ENCODE measurements at places on chromosomes 7 and 10. TPM values are rescaled to one million over a fixed set of nuclear protein-coding genes. Genes with fewer than 3 reads are reported as not detected.

DNA sequence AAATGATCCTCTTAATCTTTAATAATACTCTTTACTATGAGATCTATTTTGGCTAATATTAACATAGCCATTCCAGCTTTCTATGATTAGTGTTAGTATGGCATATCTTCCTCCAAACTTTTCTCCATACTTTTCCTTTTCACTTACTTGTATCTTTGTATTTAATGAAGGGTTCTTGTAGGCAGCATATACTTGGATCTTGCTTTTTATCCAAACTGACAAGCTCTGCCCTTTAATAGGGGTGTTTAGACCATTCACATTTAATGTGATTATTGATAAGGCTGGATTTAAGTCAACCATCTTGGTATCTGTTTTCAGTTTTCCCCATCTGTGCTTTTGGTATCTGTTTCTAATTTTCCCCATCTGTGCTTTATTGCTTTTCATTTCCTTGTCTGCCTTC is 59.7 kb upstream of the ATP6V0A4 start:
- DNase-seq: no peak

- no peak for DNase-seq
These were observed 16.7 kb downstream of the TMEM120A start for GRCh38 chr7:75977743-75978142.

DNA sequence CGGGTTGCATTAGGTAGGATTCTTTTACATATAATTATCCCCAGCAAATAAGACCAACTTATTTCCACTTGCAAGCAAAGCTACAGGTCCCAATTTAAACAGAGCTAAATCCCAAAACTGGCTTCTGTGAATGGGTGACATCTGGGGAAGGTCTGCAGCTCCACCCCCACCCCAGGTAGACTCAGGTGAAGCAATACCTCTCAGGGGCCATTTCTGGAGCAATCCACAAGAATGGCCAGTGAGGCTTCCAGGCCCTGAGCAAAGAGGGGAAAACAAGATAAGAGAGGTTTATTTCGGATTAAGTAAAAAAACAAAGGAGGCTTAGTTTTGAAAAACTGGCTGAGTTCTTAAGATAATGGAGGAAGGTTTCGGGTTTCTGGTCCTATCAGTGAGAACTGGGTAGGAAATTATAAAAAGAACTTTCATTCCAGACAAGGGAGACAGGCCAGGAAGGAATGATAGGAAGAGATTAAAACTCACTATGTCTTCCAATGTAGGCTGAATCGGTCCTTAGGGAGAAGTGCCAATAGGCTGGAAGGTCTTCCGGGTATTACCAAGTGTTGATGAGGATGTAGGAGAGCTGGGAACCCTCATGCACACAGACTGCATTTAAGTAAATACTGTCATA is 25.4 kb downstream of the SH3PXD2A start:
- DNase-seq: peak; percentile 4

DNA sequence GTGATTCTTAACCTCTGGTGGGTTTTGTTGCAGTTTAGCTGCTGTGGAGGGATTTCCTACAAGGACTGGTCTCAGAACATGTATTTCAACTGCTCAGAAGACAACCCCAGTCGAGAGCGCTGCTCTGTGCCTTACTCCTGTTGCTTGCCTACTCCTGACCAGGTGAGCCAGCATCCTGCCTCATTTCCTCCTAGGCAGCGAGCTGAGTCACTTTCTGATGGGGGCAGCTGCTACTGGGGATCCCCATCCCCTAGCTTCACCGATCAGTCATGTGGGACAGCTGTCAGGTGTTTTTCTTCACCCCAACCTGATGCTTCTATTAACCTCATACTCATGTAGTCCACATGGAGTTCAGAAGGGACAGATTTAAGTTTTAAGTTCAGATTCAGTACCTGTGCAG is 21.7 kb upstream of the SMO start:
- no peak for DNase-seq

DNA sequence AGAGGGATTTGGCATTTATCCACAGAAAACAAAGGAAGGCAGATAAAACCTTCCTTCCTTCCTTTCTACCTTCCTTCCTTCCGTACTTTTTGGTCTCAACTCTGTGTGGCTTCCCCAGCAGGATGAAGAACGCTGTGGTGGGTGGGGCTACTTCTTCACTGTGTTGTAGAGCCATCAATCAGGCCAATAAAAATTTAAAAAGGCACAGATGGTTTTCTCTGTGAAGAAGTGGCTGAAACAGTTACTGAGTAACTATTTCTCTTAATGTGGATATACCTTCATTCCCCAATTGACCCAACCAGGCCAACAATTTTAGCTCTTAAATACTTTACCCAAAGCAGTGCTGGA is 75.8 kb downstream of the ZNF92 start:
- no peak for DNase-seq

The PLEKHS1 gene
- not detected for total RNA-seq

The ERVW-1 gene
- not detected for total RNA-seq

- DNase-seq: no peak
These were observed 391.4 kb downstream of the NRG3 start for GRCh38 chr10:82266438-82266837.

DNA sequence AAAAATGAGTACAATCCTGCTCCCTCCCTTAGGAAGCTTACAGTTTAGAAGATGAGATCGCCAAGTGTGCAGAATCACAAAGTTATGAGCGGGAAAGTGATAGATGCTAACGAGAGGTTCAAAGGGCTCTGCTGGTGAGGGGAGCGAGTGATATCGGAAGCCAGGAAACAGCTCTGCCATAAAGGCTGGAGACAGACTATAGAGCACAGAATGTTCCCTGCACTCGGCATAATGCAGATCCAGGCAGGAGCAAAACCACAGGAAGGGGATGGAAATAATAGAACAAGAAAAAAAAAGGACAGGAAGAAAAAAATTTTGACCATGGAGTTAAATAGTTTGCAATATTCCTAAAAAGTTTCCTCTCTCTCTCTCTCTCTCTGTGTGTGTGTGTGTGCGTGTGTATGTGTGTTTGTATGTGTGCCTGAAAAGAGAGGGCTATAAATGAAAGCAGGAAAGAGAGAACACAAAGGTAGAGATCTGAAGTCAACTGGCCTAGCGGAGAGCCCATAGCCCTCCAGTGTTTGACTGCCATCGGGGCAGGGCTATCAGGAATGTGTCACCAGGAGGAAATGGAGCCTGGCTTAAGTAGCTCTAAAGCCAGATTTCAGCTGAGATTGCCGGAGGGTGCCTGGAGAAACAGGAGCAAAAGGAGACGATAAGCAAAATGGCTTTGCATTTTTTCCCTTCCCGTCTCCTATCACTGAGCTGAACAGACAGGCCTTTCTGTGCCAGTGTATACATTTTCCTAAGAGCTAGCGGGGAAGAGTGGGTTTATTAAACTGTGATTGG is 175.8 kb upstream of the LYZL1 start:
- no peak for DNase-seq

DNA sequence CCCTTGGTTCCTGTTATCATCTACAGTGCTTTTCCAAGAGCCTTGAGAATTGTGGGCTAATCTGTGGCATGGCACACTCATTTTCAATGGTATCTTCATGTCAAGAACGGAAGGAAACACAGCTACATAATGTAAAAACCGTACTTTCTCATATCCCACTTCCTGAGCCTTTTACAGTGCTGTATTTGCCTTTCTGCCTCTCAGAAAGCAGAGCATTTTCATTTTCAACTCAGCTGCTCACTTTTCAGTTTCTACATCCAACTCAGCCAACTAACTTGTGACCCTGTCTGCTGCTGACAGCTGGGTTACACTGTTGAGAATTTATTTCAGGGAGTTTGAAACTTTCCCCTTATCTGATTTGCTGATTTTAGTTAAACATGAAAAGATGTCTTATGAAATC is 875.8 kb upstream of the KCND2 start:
- DNase-seq: no peak

GRCh38 chr7:154852205-154852604 is 150.7 kb downstream of the PAXIP1 start:
- peak; percentile 15 for DNase-seq

- DNase-seq: peak; percentile 93
These were observed 8.2 kb upstream of the NDST2 start for GRCh38 chr10:73819513-73820093.

GRCh38 chr7:50957431-50957830 is 174.7 kb upstream of the GRB10 start:
- no peak for DNase-seq

DNA sequence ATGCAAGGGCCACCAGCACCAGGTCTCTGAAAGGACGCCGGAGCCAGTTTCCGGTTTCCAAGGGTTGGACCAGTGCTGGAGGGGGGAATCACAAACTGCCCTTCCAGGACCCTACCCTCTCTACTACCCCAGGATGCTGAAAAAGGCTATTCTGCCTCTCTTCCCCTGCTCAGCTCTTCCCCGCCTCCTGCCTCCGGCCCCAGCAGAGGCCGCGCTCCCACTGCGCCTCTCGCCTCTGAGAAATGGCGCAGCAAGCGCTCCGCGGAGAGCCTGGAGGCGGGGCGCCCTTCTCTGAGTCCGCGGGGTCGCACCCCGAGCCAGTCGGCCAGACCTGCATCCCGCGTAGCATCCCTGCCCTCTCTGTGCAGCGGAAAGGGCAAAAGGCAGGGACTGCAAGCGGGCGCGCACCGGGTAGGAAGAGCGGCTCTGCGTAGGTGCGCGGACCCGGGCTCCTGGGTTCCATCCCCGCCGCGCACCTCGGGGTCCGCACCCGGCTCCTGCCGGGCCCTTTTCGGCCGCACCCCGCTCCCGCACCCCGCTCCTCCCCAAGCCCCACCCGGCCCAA is 476 bp upstream of the RET start:
- no peak for DNase-seq

The PBLD gene
- 2.3 TPM for total RNA-seq

DNA sequence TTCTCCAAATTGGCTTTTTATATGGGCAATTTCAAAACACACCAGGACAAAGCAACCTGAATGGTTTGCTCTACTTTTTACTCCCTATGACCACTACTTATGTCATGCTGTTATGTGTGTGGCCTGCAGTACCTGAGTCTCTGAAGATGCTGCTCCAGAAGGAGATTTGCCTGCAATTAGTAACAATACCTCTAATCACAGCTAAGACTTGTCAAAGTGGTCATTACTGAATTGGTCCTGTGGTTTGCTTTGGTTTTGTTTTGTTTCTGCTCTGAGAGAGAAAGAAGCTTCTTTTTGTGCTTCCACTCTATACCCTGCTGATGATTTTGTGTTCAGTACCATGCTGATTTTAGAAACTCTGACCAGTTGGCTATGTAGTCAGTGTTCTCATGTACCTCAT is 25.5 kb downstream of the HGF start:
- no peak for DNase-seq

- DNase-seq: no peak
These were observed 13.4 kb upstream of the SMNDC1 start for GRCh38 chr10:110317866-110318850.

GRCh38 chr10:5632446-5632845 is 33.9 kb downstream of the ASB13 start:
- DNase-seq: peak; percentile 82

DNA sequence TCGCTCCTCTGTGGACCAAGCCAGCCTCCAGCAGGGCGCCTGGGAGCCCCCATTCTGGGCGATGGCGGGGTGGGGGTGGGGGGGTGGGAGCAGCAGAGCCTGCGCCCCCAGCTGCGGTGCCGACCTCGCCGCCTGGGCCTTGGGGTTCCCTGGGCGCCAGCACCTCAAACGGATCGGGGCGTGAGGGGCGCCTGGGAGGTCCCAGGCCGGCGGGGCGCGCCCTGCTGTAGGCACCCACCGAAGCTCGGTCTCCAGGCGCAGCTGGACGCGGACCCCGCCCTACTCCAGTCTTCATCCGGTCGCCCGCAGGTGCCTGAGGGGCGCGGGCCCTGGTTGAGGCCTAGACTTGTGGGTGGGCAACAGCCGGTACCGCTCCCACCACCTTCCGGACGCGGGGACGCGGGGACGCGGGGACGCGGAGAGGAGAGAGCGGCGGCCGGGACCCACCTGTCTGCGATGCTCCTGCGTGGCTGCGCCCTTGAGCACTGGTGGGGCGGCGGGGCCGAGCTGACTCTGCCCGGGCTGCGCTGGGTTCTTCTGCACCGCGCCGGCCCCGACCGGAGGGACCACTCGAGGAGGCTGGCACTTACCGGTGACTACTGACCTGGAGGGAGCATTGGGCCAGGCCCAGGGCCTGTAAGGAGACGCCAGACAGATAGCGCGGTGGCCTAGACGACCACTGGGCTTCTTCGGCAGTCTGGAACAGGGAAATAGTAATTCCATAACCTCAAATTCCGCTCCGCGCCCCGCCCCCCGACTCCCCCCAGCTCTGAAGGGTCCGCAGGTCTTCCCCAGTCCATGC is 5.5 kb upstream of the KCP start:
- no peak for DNase-seq

The FKBP9 gene
- total RNA-seq: 113 TPM
